Esophagus squamous epithelium (tissue), 5 donors: ENCODE measurements at places on chromosomes 2 and 18. TPM values are rescaled to one million over a fixed set of nuclear protein-coding genes. Genes with fewer than 3 reads are reported as not detected.

The RASGRP3 gene
- 0.53 TPM for total RNA-seq

The PPP1R1C gene
- total RNA-seq, result not detected

The TMEM37 gene
- 4.6 TPM for total RNA-seq

GRCh38 chr2:96577501-96577900, 40.9 kb downstream of the ARID5A start:
- H3K4me1 ChIP-seq, result no peaks in the 10 kb centered on the region
- no peak for DNase-seq
- H3K27me3 ChIP-seq, result no peaks in the 10 kb centered on the region
- H3K27ac ChIP-seq, result no peak overlapping the region
- no peaks in the 10 kb centered on the region for H3K36me3 ChIP-seq

The ZC3H6 gene
- total RNA-seq, result 2.4 TPM

The FOXD4L1 gene
- not detected for total RNA-seq

DNA sequence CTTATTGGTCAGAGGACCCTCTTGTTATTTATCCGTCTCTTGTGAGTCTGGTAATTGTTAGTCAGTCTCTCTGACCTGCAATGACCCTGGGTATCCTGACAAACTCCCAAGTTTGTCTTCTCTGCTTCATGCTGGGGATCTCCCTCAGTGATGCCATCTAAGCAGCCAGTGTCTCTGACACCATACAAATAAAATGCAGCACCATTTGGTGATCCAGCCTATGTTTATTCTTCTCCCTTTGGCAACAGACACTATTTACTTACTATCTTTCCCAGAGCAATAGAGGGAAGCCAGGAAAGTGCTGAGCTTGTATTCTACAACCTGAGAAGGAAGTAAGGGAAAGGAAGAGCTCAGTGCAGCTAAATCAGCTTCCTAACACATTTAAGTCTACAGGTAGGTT, 15.9 kb downstream of the SERPINE2 start:
- peaks cover 14% of the 10 kb centered on the region for H3K4me1 ChIP-seq
- H3K27me3 ChIP-seq, result no peaks in the 10 kb centered on the region
- H3K36me3 ChIP-seq, result no peaks in the 10 kb centered on the region
- no peak overlapping the region for H3K27ac ChIP-seq
- H3K4me3 ChIP-seq, result no peak overlapping the region
- no peak for DNase-seq

DNA sequence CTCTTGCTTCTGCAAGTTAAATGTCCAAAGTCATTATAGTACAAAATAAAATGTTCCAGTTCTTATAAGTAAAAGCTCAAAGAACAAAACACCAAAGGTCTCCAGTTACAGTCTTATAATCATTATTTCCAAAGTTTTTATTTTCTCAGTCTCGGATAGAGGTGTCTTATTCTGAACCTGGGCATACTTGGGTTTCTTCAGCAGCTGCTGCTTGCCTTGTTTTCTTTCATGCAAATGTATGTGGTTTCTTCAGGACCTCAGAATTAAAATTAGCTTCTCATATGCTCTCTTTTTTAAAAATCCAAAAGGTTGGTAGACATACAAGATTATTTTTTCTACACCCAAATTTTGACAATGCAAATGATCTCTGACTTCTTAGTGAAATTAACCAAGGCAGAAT, 383.0 kb downstream of the METTL4 start:
- DNase-seq, result no peak
- no peak overlapping the region for H3K4me3 ChIP-seq
- no peaks in the 10 kb centered on the region for H3K27me3 ChIP-seq
- H3K36me3 ChIP-seq, result no peaks in the 10 kb centered on the region
- no peaks in the 10 kb centered on the region for H3K4me1 ChIP-seq

- H3K27me3 ChIP-seq, result no peaks in the 10 kb centered on the region
- no peaks in the 10 kb centered on the region for H3K36me3 ChIP-seq
- H3K27ac ChIP-seq, result no peak overlapping the region
- H3K4me1 ChIP-seq, result peaks cover 16% of the 10 kb centered on the region
- H3K4me3 ChIP-seq, result no peak overlapping the region
These were observed 33.6 kb downstream of the PTPRM start for GRCh38 chr18:7600528-7601245.
